ENCODE measurements at places on chromosomes 3 and 15.

DNA sequence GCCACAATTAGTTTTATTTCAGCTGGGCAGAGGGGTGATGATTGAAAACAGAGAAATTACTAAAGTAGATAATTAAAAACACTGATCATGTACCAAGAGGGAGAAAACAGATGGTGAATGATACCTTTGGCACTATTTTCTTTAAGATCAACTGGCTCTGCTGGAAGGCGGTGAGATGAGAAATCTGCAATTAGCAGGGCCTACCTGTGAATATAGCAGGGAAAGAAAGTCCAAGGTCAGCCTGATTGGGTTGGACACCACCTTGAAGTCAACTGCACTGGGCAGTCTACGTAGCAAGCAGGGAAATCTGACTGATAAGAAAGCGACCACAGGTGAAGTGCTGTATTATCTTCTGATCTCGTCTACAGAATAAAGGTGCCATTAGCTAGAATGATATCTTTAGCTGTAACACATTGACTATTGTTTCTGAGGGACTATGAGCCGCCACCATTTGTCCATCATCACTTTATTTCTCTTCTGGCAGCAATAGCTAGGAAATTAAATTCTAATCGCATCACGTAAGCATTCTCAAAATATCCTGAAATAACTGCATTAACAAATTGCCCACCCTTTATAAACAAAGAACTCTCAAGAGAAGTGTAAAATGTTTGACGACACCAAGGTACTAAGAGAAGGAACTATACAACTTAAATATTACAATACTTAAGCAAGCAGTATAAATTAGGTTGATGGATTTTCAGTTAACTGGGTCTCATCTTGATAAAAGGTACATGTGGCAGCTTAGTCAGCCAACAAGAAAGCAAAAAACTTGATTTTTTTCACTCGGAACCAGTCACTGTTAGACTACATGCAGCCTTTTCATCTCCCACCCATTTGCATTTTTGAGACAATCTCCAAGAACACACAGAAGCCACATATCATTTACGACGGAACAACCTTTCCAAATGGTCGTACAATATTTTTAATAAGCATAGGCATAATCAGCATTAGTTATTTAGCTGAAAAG is 1.3 kb downstream of the NEDD4 start:
- DNase-seq, result no peak

- DNase-seq, result no peak
Observed at GRCh38 chr15:50077651-50078050, 41.4 kb downstream of the ATP8B4 start.

GRCh38 chr15:62770752-62771151 is 271.8 kb upstream of the TPM1 start:
- no peak for DNase-seq

DNA sequence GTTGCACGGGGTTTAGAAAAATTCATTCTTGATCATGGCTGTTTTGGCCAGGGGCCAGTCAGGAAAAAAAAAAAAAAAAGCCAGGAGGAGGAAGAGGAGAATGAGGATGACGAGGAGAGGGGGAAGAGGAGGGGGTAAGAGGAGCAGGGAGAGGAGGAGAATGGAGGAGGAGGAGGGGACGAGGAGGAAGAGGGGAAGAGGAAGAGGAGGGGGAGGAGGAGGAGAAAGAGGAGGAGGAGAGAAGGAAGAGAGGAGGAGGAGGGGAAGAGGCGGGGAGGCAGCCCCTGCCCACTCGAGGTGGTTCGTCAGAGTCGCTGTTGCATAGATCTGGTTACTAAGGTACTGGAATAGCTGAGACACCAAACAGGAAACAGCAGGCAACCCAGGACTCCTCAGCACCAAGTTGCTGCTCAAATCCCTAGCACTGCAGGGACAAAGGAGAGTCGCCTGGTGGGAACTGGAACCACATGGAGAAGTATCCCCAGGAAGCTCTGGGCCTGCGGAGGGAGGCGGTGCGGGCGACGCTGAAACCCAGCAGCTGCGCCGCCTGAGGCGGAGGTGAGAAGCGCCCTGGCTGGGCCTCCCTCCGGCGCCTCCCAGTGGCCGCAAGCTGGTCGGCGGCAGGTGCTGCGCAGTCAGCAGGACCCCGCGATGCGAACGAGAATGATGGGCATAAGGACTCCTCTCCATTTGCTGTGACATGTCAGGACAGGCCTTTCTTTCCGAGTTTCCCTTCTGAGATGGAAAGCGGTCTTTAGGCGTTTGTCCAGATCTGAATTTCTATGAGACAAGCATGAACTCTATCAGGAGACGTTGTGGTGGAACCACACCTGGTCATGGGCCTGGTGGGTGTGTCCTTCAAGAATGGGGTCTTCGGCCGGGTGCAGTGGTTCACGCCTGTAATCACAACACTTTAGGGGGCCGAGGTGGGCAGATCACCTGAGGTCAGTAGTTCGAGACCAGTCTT is 17.5 kb downstream of the FAM240A start:
- peak; percentile 94 for DNase-seq

- DNase-seq, result peak; percentile 35
Observed at GRCh38 chr15:101124731-101125451, 127.0 kb downstream of the CHSY1 start.

DNA sequence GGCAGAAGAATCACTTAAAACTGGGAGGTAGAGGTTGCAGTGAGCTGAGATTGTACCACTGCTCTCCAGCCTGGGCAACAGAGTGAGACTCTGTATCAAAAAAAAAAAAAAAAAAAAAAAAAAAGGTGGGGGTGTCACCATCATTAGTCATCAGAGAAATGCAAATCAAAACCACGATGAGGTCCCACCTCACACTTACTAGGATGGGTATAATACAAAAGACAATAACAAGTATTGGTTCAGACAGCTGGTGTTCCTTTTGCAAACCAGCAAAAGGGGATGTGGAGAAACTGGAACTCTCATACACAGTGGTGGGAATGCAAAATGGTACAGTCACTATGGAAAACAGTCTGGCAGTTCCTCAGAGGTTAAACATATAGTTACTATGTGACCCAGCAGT is 78.7 kb upstream of the TSC22D2 start:
- no peak for DNase-seq

GRCh38 chr3:172285844-172286243 is 162.4 kb downstream of the GHSR start:
- DNase-seq, result no peak

- no peak for DNase-seq
Observed at GRCh38 chr15:41483115-41483514, 10.6 kb upstream of the ITPKA start.

- DNase-seq, result no peak
Observed at GRCh38 chr3:77464111-77464688, 424.3 kb downstream of the ROBO2 start.

DNA sequence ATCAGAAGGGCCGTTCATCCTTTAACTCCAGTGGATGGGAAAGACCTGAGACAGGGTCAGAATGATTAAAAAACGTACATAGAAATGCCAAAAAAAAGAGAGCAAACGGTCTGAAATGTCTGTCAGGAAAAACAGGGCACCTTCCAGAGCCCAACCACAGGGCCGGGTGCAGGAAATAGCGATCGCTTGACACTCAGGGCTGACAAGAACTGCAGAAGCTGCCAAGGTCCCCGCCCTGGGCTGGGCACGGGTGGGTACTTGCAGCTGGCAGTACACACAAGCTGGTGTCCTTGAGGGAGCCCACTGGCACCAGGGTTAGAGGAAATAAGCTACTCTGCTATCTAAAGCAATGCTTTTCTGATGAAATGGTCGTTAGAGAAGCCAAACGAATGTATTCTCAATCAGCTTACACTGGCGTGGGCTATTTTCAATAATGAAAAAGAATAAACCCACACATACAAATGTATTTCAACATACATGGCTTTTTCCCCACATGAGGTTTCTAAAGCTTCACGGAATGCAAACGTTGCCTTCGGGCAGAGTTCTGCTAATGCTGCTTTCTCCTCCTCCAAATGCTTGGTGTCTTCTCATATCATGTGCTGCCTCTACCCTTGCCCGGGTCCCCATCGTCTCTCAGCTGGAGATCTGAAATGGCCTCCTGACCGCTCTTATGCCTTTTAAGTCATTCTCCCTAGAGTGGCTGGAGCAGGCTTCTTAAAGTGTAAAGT is 15.6 kb downstream of the FRMD4B start:
- no peak for DNase-seq

DNA sequence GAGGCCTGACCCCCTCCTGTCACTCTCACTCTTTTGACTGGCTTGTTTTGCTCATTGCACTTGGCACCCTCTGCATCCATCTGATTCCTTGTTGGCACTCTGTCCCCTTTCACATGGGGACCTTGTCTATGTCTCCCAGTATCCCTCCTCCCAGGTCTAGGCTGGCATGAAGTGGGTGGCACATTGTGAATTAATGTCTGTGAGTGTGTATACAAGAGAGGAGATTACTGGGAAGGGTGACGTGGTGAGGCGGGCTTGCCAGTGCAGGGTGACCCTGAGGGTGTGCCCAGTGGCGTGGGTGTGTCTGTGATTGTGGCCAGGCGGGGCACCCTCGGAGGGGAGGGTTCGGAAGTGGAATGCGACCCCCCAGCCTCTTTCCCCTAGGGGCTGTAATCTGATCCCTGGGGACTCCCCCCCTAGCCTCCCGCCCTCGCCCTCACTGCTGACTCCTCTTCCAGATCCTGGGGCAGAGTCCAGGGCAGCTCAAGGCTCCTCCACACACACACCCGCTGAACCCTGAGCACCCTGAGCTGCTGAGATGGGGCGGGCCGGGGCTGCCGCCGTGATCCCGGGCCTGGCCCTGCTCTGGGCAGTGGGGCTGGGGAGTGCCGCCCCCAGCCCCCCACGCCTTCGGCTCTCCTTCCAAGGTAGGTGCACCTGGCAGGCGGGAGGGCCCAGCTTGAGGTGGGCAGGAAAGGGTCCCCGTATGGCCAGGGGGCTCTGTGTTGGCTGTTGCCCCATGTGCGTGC is at the start of gene SEMA3B:
Gene SEMA3B (plus strand): TSS at position 445 of the 749 bp plus-strand sequence. CDS start 94 bp downstream, at position 539.
- peak; percentile 50 for DNase-seq

DNA sequence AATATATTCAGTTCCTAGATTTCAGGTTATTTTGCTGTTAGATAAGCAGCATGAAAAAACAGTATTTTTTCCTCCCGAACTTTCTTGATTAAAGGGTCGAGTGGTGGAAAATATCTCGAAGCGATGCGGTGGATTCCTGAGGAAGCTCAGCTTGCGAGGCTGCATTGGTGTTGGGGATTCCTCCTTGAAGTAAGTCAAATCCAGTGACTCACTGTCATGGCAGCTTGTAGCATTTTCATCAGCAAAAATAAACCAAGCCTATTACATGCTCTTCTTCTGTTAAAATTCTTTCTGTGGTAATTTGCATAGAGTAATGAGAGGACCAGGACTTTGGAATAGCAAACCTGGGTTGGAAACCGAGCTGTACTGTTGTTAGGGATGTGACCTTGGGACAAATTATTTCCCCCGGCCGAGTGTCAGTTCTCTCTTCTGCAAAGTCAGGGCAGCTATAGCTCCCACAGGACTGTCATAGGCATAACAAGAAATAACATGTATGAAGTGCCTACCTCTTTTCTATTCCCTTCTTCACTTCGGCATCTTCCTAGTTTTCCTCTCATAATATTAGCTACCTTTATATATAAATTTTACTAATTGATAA is 75.6 kb downstream of the UBP1 start:
- DNase-seq, result no peak

DNA sequence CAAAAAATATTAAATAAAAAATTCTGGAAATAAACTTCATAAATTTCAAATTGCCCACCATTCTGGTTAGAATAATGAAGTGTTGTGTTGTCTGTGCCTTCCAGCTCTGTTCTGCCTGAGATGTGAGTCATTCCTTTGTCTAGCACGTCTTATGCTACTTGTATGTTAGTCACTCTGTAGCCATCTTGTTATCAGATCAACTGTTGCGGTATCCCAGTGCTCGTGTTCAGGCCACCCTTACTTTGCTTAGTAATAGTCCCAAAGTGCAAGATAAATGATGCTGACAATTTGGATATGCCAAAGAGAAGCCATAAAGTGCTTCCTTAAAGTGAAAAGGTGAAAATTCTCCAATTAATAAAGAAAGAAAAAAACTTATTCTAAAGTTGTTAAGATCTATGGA is 527.5 kb downstream of the NAALADL2 start:
- no peak for DNase-seq

- no peak for DNase-seq
Observed at GRCh38 chr3:37752649-37753025, 109.0 kb upstream of the CTDSPL start.

DNA sequence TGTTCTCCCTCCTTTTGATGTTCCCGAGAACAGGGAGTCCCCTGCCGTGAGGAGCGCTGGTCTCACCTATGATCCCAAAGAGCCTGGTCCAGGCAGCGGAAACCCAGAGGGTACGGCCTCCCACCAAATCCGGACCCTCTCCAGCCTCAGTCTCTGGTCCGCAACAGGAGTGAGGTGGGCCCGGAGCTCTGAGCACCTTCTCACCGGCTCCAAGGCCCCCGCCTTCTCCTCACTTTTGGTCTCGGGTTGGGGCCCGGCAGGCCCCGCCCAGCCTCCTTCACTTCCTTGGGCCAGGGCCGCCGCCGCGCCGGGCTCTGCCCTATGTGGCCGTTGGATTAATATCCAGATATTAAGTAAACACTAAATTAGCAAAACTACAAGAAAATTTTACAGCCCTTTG is 5.7 kb upstream of the SKOR1 start:
- no peak for DNase-seq

GRCh38 chr3:133058243-133058642 is 20.1 kb downstream of the TMEM108 start:
- no peak for DNase-seq

DNA sequence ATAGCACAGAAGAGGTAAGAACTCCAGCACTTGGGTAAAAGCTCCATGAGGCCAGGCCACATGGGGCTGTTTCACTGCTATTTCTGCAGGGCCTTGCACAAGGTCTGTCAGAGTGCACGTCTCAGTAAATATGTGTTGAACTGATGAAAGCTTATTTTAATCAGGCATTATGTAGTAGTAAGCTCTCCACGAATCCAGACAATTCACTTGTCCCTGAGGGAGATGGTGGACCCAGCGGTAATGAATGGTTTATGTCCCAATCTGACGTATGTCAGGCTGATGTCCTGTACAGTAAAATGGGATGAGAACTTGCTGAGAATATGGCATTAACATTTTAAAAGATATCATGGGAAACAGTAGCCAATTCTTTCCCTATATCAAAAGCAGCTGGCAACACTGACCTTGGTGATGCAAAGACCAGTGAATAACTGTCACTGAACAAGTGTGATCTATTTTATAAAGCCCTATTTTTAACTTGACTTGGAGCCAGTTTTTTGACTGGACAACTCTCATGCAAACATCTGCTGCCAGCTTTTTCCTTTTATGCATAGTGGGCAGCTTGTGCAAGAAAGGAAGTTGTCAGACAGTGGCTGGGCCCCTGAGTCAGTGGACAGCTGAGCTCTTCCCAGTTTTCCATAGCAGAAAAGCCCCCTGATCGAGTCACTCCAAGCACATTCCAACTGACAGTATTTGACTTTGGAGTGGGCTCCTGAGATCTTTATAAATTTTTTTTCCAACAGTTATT is 519.8 kb upstream of the MDFIC2 start:
- DNase-seq, result no peak

DNA sequence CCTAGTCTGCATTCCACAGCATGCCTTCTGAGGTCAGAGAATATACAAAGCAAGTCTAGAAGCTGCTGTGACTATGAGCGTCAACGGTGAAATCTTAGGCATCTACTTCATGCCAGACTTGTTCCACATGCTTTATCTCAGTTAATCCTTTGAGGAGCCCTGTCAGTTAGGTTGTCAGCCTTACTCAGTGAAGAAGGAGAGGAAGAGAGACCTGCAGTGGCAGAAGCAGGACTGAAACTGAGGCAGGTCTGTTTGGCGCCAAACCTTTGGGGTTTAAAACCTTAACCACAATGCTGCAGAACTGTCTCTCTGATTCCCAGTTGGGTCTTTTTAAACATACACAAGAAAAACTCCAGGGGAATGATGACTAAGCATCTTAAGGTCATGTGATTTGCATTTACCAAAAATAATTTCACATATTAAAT is 139.0 kb upstream of the LIPC start:
- DNase-seq, result no peak

Data from eye (tissue), 1 donor.